ENCODE measurements at places on chromosomes 3 and 15.

DNA sequence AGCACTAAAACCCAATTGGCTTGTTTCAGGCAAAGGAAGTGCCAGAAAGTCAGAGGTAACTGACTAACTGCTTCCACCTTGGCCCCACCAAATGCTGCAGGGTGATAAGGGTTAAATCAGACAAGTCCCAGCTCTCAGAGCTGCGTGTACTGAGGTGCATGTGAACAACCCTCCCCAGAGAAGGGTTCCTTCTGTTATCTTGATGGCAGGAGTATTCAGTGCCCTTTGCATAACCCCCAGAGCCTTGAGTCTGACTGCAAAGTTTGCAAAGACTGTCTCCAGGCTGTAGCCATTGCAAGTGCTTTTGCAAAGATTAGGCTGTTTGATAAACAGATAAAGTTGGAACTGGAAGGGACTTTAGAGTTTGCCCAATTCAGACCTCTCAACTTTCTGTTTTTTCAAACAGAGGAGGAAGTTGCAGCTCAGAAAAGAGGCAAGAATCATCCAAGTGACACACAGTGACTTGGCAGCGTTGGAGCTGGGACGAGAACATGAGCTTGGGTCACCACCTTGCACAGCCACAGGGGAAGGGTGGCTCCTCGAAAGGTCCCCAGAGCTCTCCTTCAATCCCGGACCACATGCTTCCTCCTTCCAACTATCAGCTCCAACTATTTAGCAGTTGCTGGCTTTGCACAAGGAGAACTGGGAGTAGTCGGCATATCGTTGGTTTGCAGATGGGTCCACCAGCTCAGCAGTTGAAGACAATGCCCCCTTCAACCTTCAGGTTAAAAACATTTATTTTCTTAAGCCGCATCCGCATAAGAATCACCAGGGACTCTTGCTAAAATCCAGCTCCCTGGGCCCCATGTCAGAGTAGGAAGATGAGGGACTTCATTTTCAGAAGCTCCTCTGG, 224.8 kb upstream of the HES1 start:
- DNase-seq, result no peak

DNA sequence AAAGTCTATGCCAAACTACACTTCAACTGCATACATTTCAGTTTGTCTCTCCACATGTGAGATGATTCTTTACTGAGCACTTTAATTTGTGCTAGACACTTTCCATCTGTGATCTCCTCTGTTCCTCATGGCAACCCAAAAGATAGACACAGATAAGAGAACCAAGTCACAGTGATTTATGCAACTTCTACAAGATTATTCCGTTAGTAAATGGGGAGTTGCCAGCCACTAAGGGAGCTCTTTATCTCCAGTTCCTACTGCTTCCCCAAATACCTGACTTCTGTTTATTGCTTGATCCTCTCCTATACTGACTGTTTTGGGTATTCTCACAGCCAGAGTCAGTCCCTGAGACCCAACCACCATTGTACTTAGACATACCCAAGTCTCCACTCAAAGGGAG, 24.1 kb upstream of the AKAP13 start:
- DNase-seq, result no peak

- DNase-seq, result no peak
Observed at GRCh38 chr3:154018100-154018696, 103.0 kb upstream of the ARHGEF26 start.

- DNase-seq, result no peak
Observed at GRCh38 chr3:194183271-194183670, 47.3 kb downstream of the HES1 start.

GRCh38 chr15:95176794-95177577, 945.6 kb downstream of the MCTP2 start:
- no peak for DNase-seq

GRCh38 chr15:65323071-65323511, 18.6 kb downstream of the RNU5B-1 start:
- DNase-seq, result no peak

DNA sequence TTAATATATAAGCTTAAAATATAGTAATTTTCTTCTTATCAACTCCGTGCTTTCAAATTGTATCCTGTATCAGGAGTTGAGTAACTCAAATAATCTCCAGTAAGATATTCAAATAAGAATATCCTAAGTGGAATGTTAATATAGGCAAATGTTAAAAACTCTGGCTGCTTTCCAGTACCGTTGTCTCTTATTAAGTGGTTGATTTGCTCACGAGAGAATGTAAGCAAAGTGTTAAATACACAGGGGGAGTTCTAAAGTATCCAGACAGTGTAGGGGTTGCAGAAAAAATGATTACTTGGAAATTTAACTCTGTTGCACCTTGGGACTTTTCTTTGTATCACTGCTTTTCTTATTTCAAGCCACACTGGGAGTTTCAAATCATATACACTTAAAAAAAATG, 478.9 kb upstream of the TBL1XR1 start:
- no peak for DNase-seq

- DNase-seq, result no peak
Observed at GRCh38 chr3:171407759-171408158, 52.4 kb downstream of the TNIK start.

DNA sequence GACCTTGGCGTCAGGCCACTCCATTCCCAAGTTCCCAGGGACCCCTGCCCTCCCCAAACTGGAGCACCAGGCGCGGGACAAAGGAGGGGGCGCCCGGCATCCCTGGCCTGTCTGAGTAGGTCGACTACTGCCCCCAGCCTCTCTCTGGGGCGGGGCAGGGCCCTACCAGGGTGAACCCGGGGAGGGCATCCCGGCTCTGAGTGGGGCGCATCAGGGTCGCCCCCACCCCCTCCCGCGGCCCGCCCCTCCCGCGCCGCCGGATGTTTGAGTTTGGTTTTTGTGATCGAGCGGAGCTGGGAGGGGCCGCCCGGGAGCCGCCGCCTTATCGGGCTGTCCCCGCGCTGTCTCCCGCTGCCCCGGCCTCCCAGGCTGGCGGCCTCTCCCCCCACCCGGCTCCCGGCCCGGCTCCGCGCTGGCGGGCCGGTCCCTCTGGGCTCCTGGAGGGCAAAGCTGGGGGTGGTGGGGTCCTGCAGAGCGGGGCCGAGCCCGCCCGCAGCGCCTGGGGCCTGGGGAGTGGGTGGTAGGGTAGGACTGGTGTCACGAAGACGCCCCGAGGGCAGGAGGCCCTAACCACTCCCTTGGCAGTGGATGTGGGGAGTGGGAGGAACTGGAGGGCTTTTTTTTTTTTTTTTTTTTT, 47.2 kb upstream of the SMAD6 start:
- DNase-seq, result no peak

- no peak for DNase-seq
Observed at GRCh38 chr3:61233746-61234145, 17.5 kb downstream of the FHIT start.

DNA sequence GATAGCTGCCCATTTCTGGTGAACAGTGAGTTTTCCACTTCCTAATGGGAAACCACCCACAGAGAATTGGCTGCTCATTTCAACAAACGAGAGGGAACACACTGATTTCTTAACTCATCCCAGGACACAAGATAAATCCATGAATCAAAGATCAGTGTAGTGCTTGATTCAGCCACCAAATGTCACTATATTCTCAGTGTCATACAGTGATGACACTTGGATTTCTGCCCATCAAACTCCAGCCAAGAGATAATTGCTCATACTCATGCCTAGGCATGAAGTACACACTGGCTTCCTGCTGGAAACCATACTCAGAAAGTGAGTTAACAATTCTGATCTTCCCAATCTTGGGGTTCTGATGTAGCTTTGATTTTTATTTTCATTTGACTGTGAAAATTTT, 35.4 kb upstream of the GRM7 start:
- DNase-seq, result no peak

DNA sequence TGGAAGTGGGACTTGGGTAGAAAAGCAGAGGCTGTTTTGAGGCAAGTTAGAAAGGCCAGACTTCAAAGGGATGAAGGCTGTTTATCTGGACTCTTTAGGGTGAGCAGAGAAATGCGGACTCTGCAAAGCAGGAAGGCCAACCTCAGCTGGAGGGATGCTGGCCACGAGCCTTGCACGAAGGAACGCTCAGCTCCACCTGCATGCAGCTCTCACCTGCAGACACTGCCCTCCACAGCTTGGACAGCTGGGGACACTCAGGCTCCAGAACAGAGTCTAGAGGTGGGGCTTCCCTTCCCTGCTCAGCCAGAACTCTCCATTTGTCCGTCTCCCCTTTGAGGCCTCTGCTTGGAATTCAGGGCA, 229.7 kb downstream of the ADAMTS17 start:
- DNase-seq, result no peak

DNA sequence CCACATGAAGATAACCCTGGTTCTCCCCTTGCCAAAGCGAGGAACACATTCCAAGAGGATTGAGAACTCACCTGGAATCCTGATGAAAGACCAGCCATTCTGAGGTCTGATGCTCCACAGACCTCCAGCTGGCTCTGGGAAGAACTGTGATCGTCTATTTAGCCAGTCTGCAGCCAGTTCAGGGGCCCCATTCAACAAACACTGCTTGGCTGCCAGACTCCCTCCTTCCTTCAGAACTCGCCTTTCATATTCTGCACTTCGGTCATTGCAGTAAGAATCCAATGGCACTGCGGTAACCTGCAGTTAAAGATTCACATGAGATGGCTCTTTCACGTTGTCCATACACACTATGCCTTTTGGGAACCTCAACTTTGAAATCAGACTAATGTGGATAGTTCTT, 67.6 kb downstream of the CHAC1 start:
- no peak for DNase-seq

DNA sequence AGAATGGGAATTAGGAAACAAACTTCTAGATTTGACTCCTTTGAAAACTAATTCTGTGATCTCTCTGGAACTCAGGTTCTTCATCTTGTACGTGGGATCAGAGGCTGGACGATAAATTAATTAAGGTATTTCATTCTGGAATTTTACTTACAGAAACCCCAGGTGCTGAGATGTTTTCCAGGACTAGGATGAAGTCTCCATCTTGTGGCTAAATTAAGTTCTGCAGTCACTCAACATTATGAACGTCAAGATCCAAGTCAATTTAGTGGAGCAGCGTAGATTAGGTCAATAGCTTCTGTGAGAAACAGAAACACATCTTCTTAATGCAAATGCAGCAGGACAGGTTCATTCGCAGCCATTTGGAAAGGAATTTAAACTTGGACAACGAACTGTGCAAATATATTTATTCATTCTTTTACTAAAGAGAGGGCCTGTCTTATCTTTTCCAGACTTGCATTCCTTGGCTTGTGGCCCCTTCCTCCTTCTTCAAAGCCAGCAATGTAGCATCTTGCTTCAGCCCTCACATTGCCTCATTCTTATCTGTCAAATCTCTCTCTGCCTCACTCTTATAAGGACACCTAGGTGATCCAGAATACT, 26.7 kb upstream of the TMC3 start:
- no peak for DNase-seq

DNA sequence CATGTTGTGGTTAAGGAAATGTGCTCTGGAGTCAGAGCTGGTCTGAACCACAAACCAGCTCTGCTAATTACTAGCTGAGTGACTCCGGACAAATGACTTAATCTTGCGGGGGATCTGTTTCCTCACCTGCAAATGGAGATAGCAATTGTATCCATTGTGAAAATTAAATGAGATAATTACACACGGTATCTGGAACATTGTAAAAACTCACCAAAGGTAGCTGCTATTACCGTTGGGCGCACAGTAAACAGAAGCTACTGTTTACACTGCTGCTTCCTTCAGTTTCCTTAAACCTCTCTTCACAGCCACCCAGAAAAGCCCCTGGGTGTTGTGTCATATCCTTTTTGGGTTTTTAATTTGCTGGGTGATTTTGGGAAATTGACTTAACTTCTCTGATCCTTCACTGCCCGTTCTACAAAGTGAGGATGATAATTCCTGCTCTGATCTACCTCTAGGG, 107.8 kb downstream of the MEGF11 start:
- DNase-seq, result no peak

DNA sequence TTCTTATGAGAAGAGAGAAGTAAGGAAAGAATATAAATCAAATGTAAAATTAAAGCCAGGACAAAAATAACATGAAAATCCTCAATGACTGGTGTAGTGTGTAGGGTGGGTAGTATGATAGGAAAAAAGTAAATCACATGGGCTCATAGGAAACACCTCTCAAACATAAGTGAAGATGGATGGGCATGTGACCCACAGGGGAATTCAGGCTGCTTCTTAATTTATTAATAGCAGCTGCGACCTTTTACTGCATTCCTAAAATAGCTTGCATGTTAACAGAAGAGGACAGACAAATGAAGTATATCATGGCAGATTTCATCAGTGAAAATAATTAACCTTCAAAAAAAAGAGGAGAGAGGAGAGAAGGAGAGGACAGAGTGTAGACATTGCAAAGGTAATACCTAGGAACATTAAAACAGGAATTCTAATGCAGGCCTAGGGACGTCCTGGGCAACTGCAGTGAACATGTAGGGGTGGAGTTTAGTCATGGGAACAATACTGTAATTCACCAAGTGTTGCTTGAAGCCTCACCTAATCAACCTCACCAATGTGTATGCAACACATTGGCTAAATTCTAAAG, 132.9 kb downstream of the KCNMB2 start:
- no peak for DNase-seq

- no peak for DNase-seq
Observed at GRCh38 chr15:83356501-83357399, 72.3 kb upstream of the BNC1 start.

- DNase-seq, result no peak
Observed at GRCh38 chr3:104629038-104629437, 737.7 kb upstream of the ALCAM start.

- no peak for DNase-seq
Observed at GRCh38 chr15:91135201-91136130, 35.4 kb downstream of the SV2B start.

- DNase-seq, result no peak
Observed at GRCh38 chr3:123668906-123669305, 84.1 kb upstream of the HACD2 start.

GRCh38 chr15:35321926-35322325, 224.0 kb downstream of the DPH6 start:
- DNase-seq, result no peak

- DNase-seq, result no peak
Observed at GRCh38 chr3:71520161-71521020, 63.1 kb downstream of the FOXP1 start.

Measured in stimulated activated CD8-positive, alpha-beta memory T cell treated with anti-CD3 and anti-CD28 coated beads, Interleukin-7, amount 100 ng/mL, for 1 hour (primary cell).